ENCODE measurements at places on chromosomes 3 and 15.

DNA sequence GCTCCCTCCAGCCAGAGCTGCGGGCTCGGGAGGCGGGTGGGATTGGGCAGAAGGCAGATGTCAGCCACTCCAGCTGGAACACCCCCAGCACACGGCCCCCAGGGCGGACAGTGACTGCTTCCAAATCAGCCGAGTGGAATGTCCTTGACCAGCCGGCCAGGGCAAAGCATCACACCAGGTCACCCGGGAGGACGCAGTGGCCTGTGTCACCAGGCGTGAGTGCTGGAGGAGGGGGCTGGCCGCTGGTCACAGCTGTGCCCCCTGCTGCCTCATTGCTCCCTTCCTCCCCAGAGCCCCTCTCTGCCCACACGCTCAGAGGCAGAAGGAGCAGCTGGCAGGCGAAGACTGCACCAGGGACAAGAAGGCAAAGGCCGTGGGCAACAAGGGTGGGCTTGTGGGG lies 33.5 kb downstream of the NTRK3 start:
- DNase-seq, result no peak

GRCh38 chr3:130792246-130792645 lies 45.6 kb upstream of the PIK3R4 start:
- no peak for DNase-seq

DNA sequence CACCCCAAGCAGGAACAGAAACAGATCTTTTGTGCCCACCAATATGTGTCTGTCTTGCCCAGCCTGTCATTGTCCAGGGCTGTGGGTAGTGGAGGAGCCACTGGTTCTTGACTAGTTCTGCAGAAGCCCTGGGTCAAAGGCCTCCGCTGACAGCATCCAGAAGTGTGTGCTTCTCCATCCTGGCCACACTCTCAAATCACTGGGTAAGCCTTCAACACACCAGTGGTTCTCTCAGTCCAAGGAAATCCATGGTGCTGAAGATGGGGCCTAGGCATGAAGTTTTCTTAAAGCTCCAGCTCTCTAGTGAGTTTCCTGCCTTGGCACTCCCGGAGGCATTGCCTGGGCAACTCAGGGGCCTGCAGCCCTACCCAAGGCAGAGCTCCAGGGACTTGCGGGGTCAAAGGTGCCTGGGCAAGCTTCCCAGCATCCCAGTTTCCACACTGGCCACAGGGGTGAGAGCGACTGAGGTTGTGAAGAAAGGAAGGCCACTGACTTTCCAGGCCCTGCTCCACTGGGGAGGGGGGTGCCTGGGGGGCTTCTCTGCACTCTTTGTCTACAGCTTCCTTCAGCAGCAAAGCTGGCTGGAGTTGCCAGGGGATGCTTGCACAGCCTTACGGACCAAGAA lies 37.9 kb upstream of the RPL32 start:
- no peak for DNase-seq

DNA sequence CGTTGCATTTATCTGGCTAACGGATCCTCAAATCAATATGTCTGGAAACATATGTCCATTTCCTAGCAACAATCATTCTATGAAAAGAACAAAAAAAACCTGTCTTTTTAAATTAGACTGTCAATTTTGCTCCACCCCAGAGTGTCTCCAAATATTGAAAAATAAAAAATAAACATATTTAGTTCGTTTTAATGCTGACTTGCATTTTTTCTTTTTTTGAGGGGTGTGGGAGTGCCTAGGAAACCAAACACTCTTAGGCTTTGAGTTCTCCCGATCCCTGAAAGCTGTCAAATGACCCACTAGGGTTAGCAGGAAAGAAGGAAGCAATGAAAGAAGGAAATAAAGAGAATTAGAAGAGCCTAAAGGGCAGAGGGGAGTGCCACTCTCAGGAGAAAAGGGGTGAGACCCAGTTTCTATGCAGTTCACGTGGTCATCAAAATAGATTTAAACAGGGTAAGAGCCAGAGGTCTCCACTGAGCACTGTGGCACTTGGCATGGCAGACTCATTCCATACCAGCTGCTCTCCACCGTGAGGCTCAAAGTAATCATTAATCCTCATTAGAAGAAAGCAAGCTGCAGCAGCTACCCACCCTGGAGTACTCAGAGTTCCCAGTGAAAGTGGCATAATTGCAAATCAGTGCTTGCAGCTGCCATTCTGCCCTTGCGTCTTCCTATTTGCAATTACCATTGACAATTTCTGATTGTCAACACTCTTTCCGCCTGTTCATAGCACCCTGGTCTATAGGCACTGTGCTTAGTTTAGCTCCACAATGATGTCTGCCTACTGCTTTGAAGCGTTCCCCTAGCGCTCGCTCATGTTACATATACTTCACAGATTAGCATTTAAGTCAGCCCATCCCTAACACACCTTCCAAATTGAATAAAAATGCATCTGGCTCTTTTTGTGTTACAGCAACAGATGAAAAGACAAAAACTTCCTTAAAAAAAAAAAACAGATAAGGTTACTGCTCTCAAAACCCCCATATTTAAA lies 32.3 kb downstream of the PDZRN3 start:
- DNase-seq, result no peak

DNA sequence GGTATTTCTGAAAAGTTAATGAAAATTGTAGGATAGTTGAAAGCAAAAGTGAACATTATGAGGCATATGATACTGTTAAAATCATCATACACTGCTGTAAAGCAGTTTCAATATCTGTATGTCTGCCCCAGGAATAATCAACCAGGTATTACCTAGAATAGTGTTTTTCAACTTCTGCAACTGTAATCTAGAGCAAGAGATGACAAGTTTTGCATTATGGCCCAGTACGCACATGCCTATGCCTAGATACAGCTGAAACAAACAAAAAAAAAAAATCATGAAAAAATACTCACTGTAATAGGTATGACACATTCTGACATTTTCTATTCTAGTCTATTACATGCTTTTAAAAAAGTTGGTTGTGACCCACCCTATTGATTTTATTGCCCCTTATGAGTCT lies 240.7 kb upstream of the ST8SIA2 start:
- no peak for DNase-seq

- no peak for DNase-seq
These were observed 291.7 kb upstream of the SATB1 start for GRCh38 chr3:18716821-18717220.

DNA sequence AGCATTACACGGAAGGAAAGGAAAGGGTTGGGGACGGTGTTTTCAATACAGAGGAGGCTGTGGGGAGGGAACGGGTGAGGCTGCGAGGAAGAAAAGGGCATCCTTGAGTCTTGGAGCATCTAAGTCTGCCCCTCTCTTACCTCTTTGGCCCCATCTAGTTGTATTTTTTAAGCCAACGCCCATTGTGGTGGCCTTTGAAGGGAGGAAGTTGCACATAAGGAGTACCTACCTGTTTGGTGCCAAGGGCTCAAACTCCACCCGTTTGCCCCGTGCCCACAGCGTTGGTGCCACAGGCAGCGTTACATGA lies 146.1 kb upstream of the UMPS start:
- no peak for DNase-seq

- DNase-seq, result no peak
These were observed 40.5 kb upstream of the EIF1B start for GRCh38 chr3:40268802-40269524.
